ENCODE measurements at places on chromosomes 3 and 15.

DNA sequence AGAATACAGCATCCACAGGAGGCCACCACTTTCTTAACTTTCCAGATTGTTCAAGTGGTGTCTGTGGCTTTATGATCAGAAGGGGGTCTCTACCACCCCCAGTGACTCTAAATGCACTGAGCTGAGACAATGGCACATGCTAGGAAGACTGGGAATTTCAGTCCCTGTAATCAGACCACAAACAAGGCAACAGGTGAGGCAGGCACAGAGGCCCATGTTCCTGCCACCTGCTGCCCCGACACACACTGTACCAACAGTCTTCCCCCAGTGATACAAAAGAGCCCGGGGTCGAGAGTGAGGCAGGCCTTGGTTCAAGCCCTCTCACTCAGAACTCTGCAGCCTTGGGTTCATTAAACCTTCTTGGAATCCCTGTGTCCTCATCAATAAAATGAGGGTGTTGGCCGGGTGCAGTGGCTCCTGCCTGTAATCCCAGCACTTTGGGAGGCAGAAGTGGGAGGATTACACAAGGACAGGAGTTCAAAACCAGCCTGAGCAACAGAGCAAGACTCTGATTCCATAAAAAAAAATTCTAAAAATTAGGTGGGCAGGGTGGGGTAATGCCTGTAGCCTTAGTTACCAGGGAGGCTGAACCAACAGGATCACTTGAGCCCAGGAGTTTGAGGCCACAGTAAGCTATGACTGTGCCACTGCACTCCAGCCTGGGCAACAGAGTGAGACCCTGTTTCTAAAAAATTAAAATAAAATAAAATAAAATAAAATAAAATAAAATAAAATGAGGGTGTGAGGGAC lies 55.8 kb downstream of the ADCY5 start:
- DNase-seq = no peak

DNA sequence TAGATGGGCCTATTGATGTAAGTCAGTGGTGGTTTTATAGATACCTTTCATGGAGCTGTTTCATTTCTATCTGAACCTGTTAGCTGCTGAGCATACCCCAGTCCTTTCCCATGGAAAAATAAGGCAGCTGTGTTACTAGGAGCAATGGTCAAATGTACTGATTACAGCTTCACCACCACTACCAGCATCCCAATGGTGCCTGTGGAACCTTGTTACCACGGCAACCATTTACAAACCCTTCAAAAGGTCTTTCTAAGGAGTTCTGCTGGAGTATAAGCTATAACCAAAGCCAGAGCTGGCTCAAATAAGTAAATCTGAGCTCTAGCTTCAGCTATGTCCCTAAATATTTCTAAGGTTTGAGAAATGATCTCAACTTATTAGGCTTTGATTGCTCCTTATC lies 133.4 kb upstream of the ACP3 start:
- no peak for DNase-seq

DNA sequence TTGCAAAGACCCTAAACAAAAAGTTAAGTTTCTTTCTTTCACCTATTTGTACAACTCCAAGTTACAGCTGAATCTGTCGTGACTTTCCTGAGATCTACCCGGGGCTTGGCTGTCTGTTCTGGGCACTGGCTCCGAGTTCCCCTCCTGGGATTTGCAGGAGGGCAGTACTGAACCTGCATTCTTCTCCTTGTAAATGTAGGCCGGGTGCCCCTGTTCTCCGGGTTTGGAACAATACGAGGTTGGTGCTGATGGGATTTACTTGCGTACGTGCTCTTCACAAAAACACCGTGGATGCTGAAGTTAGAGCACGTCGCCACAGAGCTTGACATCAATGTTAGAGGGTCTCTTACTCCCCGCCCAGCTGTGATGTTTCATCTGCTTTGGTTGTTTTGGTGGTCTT lies 48.1 kb downstream of the KLHL25 start:
- no peak for DNase-seq

DNA sequence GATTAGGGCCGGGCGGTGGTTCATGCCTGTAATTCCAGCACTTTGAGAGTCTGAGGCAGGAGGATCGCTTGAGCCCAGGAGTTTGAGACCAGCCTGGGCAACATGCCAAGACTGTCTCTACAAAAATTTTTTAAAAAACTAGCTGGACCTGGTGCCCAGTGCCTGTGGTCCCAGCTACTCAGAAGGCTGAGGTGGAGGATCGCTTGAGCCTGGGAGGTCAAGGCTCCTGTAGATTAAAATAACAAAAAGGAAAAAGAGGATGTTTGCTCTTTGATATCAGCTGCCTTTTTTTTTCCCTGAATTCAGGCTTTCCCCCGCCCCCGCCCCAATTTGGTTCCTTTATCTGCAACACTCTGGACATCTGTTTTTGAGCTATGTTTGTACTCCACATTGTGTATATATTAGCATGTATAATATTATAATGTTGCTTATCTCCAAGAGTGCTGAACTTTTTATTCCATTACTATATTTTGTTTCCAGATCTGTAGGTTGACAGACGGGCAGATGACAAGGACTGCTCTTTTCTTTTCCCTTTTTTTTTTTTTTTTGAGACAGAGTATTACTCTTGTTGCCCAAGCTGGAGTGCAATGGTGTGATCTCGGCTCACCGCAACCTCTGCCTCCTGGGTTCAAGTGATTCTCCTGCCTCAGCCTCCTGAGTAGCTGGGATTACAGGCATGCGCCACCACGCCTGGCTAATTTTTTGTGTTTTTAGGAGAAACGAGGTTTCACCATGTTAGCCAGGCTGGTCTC lies 4.6 kb downstream of the SNAP23 start:
- no peak for DNase-seq

DNA sequence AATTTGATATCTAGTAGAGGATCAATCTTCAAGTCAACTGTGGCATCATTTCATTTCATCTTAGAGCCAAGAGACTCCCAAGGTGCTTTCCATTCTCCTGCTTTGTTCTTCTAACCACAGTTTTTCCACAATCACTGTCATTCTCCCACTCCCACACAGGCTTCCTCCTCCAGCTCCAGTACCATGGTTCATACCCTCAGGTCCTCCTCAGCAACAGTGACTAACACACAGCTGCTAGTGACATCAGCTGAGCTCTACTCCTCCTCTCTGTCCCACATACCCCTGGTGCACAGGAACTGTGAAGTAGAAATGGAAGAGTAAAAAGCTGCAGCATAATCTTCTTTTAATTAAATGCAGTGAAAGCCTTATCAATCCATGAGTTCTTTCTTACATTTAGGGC lies 200.2 kb upstream of the DPH6 start:
- no peak for DNase-seq

DNA sequence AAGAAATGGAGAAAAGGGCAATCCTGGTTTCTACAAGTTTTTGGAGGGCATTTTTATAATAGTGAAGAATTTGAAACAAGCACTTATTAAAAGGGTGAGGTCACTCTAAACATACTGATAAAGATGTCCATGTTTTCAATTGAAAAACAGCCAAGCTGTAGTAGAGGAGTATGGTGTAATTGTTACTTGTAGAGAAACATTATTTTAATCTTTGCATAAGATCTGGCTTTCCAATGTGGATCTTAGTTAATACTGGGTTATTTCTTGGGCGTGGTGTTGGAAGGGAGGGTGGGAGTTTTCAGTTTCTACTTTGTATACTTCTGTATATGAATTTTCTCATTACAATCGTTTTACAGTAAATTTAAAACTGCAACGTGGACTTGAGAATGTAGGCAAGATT lies 22.8 kb downstream of the MORF4L1 start:
- DNase-seq = no peak

GRCh38 chr3:183504597-183504996 lies 50.9 kb downstream of the KLHL6 start:
- no peak for DNase-seq

GRCh38 chr15:89665449-89666181 lies 10.3 kb upstream of the KIF7 start:
- no peak for DNase-seq

- no peak for DNase-seq
These were observed 1.2 kb downstream of the DCLK3 start for GRCh38 chr3:36762918-36763849.

DNA sequence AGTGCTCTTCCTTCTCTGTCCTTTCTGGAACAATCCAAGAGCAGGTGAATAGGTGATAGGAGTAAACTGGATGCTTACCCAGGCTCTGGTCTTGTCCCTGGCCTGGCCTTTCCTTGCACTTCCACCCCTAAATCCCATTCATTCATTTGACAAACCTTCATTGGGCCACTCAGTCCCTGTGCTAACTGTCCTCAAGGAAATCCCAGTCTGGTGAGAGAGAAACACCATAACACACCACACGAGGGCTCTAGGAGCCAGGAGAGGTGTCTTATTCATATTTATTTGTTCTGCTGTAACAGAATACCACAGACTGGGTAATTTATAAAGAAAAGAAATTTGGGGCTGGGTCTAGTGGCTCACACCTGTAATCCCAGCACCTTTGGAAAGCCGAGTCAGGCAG lies 22.8 kb downstream of the EFCC1 start:
- DNase-seq = no peak

GRCh38 chr3:23800731-23801130 lies 5.0 kb upstream of the UBE2E1 start:
- no peak for DNase-seq

GRCh38 chr3:136068708-136069107 lies 103.2 kb downstream of the PPP2R3A start:
- no peak for DNase-seq

Data from NCI-H1092 (cell line).